Renal cortex interstitium (tissue), 15 donors: ENCODE measurements at places on chromosomes 7 and 10.

GRCh38 chr7:130926001-130926691 is 192.1 kb upstream of the KLF14 start:
- DNase-seq, result no peak

DNA sequence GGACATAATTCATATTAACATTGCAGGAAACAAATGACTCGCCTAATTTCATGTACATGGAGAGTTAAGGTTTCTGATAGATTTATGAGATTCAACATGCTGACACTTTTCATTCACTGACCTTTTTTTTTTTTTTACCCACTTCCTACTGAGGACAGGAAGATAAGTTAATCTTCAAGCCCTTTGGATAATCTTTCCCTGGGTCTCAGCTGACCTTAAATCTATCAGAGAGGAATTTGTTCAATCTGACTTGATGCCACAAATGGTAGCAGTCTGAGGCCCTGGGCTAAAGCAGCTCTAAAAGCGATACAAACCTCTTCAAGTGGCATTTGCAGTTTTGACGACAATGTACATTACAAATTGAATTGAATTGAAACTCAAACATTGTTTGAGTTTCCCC is 493.3 kb upstream of the SORCS1 start:
- no peak for DNase-seq

DNA sequence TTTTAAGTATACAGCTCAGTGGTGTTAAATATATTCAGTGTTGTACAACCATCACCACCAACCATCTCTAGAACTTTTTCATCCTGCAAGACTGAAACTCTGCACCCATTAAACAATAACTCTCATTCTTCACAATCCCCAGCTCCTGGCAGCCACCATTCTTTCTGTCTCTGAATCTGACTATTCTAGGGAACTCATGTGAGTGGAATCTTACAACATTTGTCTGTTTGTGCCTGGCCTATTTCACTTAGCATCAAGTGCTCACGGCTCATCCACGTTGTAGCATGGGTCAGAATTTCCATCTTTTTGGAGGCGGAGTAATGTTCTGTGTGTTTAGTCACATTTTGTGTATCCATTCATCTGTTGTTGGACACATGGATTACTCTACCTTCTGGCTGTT is 40.8 kb upstream of the PFKFB3 start:
- no peak for DNase-seq

GRCh38 chr10:103276251-103276895 is 565 bp upstream of the INA start:
- DNase-seq, result no peak

GRCh38 chr10:74419491-74419951 is 268.5 kb downstream of the ADK start:
- DNase-seq, result no peak

DNA sequence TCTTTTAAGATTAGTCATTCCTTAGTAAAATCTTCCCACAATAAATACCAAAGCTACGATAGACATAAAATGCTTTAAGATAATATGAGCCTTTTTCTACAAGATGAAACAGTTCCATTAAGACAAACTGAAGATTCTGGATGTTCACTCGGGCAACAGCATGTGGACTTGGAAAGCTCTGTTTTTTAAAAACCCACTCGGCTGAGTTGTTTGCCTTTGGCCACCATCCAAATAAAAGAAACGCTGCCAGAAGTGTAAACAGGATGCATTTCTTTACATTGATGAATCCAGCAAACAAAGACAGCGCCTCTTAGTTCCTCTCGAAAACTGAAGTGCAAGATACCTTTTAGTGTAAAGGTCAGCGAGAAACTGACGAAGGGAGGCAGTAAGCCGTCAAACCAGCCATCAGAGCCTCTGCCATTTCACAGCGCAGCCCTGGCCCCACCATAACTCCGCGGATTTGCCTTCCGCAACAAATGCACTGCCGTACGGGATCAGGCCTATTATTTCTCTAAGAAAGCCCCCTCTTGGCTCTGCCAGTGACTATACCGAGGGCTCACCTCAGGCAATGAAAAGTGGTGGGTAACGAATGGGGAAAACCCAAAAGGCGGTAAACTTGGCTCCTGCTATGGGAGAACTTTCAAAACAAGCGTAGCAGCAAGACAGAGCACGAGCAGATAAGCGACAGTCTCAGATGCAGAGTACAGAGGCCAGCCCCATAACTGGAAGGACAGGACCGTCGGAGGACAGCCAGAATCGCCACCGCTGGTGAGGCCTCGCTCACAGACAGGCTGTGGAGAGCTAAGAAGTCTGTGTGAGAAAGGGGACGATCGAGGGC is 41.4 kb downstream of the GNA12 start:
- DNase-seq, result no peak

DNA sequence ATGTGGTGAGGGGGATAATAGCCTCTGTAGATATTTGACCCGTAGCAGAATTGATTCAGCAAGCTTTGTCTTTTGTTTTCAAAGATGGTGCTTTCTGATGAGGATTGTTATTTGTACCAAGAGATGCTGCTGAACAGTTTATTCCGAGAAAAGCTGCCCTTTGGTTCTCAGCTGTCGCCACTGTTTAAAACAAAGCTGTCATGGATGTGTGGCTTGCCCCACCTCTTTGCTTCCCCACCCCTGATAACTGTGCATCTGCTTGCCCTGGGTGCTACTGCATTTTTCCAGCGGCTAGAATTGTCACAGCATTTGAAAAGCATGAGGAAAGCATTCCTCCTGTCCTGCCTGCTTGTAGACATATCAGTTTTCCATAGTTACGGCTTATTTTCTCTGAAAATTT is 226.9 kb upstream of the CSTF2T start:
- no peak for DNase-seq

GRCh38 chr10:50918529-50918928 is 33.1 kb upstream of the A1CF start:
- DNase-seq, result no peak

DNA sequence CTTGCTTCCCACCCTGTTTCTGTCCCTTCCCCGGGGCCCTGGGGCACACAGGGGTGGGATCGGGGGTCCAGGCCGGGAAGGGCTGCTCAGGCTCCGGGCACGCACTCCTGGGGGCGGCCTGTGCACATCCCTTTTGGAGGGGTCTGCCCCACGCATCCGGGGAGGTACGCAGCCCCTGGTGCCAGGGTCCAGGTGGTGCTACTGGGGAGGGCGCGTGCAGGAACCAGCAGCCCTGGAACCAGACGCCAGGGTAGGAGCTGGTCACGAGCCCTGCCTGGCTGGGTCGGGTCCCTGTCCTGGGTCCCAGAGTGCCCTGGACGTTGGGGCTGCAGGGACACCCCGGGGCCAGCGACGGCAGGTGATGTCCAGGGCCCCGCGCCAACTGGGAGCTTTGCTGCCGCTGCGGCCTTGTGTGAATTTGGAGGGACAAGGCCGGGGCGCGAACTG is 53.4 kb downstream of the GLRX3 start:
- DNase-seq, result no peak

DNA sequence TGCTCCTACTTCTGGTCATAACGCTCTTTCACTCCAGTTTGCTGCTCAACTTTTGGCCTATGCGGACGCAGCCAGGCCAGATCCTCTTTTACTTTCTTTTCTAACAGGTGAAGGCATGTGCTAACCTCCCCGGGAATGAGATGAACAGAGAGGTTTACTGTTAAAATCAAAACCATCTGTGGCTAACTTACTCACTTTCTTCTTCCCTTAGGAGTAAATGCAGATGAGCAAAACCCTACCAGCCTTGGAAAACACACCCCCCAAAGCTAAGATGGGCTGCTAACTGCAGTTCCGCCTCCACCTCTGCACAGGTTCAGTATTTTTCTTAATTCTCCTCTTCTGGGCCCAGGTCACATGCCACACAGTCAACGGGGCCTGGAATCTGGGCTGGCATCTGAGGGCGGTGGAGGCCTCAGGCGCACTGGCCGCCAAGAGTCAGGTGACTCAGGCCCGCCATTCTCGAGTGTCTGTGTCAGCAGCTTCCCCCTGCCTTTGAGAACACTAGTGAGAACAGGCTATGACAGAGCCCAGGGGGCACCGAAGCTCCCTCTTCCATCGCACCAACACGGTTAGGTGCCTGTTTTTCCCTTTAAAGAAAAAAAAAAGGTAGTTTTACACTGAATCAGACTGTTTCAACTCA is 11.1 kb downstream of the FAM53B start:
- no peak for DNase-seq

GRCh38 chr10:96287392-96288105 is 16.2 kb upstream of the BLNK start:
- DNase-seq, result peak; percentile 51

DNA sequence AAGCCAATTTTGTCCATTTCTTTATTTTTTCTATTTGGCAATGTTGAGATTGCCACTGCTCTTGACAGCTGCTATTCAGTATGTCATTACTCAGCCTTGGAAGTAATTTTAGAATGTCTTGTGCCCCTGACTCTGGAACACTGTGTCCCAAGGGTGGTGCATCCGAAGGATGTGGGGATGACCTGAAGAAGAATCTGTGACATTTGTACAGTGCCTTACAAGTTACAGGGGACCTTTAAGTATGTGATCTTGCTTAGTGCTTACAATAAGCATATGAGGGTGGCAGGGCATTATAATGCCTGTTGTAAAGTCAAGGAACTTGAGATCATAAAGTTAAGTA is 239.5 kb downstream of the REEP3 start:
- no peak for DNase-seq

GRCh38 chr7:31002256-31002655 is 38.5 kb downstream of the GHRHR start:
- no peak for DNase-seq

GRCh38 chr10:12984165-12984747 is 17.3 kb downstream of the CCDC3 start:
- DNase-seq, result no peak

DNA sequence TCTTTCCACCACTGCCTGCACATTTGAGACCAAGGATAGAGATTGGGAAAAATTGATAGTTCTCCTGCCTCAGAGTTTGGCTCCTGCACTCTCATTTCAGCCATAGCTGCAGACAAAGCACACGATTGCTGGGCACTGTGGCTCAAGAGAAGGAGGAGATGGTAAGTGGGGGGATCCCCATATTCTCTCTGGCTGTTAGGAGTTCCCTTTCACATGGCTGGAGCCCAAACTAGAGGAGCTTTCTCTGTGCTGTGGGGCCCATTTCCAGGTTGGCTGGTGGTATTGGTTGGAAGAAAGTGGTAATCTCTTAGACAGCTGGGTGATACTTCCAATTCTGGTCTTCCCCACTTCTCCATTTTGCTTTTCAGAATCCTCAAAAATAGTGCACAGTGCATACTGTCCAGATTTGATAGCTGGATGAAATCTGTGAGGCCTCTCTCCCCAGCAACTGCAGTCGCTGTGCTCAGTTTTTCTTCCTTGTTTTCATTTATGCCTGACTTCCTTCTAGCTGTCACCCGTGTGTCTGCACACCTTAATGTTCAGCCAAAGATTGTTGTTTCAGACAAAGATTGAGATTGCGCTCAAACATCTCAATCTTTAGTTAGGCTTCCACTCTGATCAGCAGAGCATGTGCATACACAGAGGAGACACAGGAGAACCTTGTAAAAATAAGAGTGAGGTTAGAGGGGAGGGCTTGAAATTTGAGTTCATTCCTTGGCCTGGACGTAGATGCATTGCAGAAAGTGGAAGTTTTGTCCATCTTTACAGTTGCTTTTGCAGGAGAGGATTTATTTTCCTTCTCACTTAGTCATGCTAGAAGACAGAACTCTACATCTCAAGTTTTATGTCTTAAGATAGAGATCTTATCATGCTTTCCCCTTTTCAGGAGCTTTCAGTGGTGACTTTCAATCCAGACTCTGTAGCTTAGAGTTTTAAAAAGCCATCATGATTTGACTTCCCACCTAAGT is 28.6 kb downstream of the RABGEF1 start:
- DNase-seq, result no peak

- DNase-seq, result no peak
These were observed 113.2 kb downstream of the GRID1 start for GRCh38 chr10:86253091-86254072.

DNA sequence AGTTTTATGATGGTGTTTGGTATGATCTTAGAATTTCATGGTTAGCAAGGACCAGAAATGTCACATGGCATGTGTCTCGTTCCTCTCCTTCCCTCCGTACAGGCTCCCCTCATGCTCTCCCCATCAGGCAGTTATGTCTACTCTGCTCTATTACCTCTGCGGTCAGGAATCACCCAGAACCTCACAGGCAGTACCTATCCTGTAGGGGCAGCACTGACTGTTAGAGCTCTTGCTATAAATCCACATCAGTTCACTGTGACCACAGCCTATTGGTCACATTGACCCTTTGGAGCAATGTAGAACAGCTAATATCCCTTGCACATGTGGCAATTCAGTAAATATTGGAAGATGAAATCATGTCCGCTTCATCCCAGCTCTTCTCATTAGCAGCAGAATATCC is 151.8 kb downstream of the WNT2 start:
- no peak for DNase-seq

- no peak for DNase-seq
These were observed 928.0 kb upstream of the POT1 start for GRCh38 chr7:125857606-125858005.

DNA sequence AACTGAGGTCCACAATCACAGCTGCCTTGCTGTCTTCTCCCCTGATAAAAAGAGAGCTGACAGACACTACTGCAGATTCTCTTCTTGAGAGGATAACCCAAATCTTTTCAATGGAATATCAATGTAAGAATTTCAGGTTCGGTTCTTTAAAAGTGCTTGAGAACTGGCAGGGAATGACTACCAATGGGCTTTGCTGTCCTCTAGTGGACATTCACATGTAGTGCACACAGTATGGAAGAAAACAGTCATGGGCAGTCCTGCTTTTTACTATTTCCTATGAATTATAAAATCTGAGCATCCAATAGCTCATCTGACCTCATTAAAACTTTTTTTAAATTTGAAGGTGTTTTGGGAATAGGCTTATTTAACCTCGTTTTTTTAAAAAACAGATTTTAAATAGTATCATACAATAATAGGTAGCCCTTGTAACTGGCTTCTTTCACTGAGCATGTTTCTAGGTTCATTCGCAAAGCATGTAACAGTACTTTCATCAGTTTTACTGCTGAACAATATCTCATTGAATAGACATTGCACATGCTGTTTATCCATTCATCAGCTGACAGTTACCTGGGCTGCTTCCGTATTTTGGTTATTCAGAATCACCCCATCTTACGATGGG is 18.3 kb downstream of the FZD9 start:
- DNase-seq, result no peak

DNA sequence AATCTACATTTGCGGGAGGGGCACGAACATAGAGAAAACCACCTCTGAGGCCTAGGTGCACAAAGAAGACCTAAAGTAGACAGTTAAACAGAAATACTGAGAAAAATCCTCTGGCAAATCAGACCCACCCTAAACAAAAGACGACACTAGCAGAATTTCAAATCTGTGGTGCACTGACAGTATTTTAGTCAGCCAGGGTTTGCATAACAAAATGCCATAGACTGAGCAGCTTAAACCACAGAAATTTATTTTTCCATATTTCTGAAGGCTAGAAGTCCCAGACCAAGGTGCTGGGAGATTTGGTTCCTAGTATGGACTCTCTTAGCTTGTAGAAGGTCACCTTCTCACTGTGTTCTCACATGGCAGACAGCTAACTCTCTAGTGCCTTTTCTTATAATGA is 26.3 kb downstream of the IPMK start:
- no peak for DNase-seq

GRCh38 chr7:97697396-97697795 is 34.5 kb upstream of the TAC1 start:
- DNase-seq, result no peak

- no peak for DNase-seq
These were observed 36.3 kb downstream of the NHLRC2 start for GRCh38 chr10:113890769-113891168.
